ENCODE measurements at places on chromosomes 7 and 10. TPM values are rescaled to one million over a fixed set of nuclear protein-coding genes. Genes with fewer than 3 reads are reported as not detected.

The SEPTIN7 gene
- 220 TPM for total RNA-seq

The ZSCAN21 gene
- 15.4 TPM for total RNA-seq

The CCDC146 gene
- total RNA-seq, result 6.8 TPM

The VENTX gene
- total RNA-seq, result not detected

Data from nasal cavity respiratory epithelium epithelial cell of viscerocranial mucosa (primary cell).